ENCODE measurements at places on chromosomes 7 and 10.

DNA sequence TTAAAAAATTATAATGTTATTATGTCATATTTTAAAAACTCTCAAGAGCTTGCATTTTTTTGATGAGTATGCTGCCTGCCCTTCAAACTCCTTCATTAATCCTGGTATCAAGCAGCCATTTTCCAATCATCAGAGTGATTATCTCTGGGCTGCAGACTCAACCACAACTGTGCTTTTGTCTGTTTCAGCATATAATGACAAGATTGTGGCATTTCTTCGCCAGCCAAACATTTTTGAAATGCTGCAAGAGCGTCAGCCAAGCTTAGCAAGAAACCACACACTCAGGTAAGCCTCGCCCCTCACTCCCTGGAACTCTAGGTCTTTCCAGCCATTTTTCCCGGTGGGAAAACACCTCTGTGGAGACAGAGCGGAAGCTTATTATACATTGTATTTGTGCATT lies 90.0 kb upstream of the STK17A start:
- no peak for DNase-seq

DNA sequence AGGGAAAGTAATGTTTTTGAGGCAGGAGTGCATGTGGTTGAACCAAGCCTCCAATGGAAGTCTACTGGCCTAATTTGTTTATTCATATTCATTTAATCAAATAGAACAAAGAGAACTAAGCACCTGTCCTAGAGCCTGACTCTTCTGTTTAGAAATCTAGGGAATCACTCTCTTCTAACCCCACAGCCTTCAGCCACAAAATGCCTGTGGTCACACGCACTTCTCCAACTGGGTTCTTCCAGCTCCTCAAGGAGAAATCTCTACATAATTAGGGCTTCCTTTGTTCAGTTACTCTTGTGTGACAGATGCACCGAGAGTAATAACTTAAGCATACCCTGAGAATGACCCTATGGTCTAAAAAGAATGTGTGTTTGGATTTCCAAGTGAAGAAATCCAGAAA lies 133.7 kb upstream of the NAMPT start:
- DNase-seq, result no peak

DNA sequence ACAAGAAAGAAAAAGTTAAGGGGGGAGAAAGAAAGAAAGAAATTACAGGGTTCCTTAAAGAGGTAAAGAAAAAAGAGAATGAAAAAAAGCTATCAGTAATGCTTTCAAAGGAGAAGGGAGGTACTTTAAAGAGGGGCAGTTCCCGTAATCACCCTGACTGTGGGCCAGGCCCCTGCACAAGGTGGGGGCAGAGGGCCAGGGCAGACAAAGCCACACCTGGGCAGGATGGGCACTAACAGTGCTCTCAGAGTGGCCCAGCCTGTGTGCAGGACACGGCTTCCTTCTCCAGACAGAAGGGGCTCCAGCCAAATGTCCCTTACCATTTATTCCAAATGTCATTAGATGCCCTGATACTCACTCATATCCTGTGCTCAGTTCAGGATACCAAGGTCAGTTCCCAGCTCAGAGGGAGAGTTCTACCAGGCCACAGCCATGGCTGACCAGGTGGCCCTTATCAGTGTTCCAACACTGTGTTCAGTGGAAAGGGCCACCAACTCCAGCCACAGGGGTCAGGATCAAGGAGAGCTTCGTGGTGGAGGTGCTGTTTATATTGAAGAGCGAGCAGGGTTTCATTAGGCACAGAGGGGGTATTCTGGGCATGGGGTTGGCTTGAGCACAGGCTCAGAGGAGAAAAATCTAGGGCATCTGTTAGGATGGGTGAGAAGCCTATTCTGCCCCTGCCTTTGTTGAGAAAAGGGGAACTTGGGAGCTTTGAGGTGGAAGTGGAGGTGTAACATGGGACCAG lies 29.9 kb downstream of the DPCD start:
- no peak for DNase-seq

- DNase-seq, result no peak
These were observed 35.8 kb downstream of the DNAJB6 start for GRCh38 chr7:157372300-157373232.

GRCh38 chr10:89646889-89647657 lies 2.0 kb upstream of the PANK1 start:
- DNase-seq, result no peak

- peak; percentile 80 for DNase-seq
These were observed at the start of gene TRIM56 for GRCh38 chr7:101085162-101085964. TSS of gene TRIM56 (plus strand) at chr7:101085481. CDS start at chr7:101087313, 1,832 bp downstream.

DNA sequence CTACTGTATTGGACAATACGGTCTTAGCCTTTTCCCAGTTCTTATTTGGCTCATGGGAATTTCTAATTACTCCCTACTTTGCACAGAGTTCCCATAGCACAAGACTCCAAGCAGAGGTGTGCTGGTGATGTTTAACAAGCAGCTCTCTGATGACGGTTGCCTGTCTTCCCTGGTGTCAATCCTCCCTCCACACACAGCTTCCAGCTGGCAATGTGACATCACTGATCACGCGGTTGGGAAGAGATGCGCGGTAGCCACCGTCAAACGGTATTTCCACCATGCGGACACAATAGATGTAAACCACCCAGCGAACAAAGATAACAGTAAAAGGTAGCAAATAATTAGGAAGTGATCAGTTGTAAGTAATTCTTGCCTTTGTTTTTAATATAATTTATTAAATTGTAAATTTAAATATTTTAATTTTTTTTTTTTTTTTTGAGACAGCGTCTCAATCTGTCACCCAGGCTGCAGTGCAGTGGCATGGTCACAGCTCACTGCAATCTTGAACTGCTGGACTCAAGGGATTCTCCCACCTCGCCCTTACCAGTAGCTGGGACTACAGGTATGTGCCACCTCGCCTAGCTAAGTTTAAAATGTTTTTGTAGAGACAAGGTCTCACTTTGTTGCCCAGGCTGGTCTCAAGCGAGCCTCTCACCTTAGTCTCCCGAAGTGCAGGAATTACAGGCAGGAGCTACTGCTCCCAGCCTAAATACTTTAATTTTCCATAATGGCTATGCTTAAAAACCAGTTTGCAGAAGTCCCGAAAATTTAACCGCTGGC lies 36.3 kb upstream of the IL15RA start:
- DNase-seq, result no peak

DNA sequence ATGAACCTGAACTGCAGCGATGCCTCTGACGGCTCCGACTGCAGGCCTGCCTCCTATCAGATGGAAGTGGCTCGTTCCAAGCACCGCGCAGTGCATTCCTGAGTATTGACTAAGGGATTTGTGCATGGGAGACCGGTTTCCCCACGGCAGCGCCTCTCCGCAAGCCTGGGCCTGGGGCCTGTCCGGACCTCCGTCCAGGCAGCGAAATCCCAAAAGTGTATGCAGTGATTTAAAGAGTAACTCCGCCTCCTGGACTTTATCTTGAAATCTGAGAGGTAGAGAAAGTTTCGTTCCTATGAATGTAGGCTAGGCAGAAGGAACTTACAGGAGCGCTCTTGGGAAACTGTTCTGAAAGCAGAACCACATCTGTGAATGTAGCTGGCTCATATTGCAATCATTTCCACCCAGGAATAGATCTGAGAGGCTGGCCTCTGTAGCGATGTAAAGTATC lies 106.2 kb upstream of the CELF2 start:
- peak; percentile 73 for DNase-seq

- DNase-seq, result no peak
These were observed 96.3 kb downstream of the DNAJB6 start for GRCh38 chr7:157432957-157433576.

GRCh38 chr7:36810489-36810888 lies 86.2 kb upstream of the AOAH start:
- DNase-seq, result no peak

GRCh38 chr10:51629934-51630639 lies 69.3 kb downstream of the CSTF2T start:
- no peak for DNase-seq

DNA sequence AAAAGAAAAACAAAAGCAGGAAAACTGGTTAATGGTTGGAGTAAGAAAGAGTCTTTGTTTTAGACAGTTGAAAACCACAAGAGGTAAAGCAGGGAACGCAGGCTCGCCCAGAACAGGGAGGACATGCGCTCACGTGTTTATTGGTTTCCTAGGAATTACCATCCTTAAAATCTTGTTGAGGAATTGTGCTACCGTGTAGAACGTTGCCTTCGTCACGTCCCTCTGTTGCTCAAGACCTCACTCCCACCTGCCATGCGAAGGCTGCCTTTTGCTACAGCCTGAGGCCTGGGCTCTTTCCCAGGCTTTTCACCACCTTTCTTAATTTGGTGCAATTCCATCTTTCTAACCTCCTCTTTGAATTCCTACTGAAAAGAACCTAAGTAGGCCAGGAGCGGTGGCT lies 61.6 kb upstream of the CAMK1D start:
- DNase-seq, result no peak

DNA sequence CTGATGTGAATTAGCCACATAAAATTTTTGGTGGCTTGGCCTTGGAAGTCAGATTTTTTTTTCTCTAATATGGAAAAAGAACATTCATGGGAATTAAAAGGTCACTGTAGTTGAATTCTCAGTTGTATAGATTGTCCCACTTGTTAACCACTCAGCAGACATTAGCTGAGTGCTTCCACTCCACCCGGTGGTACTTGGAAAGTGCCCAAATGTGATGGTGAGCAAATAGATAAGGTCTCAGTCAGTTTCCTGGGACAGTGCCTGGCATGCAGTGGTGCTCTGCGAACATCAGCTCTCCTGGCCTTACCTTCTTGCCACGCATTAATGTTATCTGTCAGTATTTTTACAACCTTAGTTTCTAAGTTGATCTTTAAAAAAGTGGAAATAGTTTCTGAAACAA lies 1.4 kb downstream of the ATP5F1C start:
- DNase-seq, result no peak

- no peak for DNase-seq
These were observed 313.6 kb upstream of the ZMIZ1 start for GRCh38 chr10:78755063-78755701.

DNA sequence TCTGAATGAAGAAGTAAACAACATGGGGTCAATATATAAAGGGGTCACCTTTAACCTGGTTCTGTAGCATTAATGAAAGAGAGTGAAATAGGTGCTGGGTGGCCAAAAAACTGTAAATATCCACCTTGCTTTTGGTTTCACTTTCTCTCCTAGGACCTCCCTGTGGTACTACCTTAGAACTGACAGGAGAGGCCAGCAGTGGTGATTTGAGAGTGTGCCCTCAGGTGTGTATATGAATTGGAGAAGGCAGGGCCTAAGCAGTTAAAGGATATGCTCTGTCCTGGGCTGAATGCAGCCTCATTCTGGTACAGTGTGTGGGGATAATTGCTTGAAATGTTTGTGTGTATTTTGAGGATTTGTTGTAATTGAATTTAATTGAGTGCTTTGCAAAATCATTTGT lies 62.0 kb downstream of the BBS9 start:
- DNase-seq, result no peak

GRCh38 chr7:29435902-29436301 lies 127.7 kb upstream of the PRR15 start:
- DNase-seq, result no peak

DNA sequence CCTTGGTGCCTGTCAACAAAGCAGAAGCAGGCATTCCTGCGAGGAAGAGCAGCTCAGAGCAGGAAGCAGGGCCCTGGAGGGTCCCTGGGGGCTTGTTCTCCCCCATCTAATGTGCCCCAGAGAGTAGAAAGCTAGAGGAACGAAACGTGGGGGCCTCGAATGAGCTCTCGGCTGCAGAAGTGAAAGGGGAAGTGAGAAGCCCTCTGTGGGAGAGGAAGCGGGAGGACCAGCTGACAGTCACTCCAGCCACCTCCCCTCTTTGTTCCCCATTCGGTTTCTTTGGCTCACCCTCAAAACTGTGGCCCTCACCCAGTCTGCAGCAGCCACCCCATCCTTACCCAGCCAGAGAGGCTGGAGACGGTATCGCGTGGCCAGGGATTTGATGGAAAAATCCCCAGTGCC lies 25.0 kb downstream of the C10orf105 start:
- DNase-seq, result no peak

DNA sequence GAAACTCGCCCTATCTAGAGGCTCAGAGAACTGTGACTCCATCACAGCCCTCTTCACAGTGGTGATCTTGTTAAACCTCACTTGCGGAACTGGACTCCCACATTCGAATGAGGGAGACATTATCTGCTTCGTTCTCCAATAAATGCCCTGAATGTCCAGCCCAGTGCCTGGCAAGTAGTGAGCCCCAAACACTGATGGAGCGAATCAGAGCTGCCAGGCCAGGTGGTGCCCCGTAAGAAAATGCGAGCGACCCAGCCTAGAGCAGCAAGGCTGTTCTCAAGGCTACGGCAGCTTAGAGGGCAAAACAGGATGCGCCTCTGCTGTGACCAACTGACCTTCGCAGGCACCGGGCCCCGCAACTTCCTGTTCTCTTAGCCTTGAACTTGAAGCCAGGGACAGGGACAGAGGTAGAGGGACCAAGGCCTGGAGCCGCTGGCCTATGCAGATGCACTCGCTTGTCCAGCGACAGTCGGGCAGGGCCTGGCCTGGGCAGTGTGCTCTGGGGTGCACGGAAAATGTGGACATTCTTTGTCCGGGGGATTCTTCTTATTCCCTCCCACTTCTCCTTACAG lies 217.6 kb downstream of the TCERG1L start:
- no peak for DNase-seq

DNA sequence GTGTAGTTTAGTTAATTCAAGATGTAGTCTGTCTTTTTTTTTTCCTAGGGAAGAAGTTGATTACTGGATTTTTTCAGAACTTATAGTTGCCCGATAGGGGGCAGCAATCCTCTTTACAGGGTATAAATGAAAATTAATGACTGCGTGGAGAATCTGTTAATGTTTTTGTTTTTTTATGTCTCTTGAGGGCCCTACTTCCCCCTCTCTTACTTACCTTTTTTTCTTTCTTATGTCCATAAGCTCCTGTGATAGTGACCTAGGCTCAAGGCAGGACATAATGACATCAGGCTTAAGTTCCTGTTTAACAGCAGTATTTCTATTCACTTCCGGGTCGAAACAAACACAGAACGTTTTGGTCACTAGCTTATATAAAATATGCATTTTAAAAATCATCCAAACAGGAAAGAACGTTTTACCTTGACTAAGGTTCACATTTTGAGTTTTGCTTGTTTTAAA lies 18.8 kb downstream of the CDC123 start:
- no peak for DNase-seq

- DNase-seq, result no peak
These were observed 63.0 kb downstream of the MAPK8 start for GRCh38 chr10:48369501-48369900.

GRCh38 chr10:59976909-59977308 lies 70.6 kb upstream of the CCDC6 start:
- no peak for DNase-seq

Measured in ecto neural progenitor cell (in vitro differentiated cells).